ENCODE measurements at places on chromosomes 16 and 17.

GRCh38 chr17:68468334-68468733 is 11.0 kb upstream of the WIPI1 start:
- DNase-seq = no peak

GRCh38 chr17:30222721-30223175 is 12.7 kb downstream of the SLC6A4 start:
- DNase-seq = no peak

GRCh38 chr16:67204076-67204475 is 5.1 kb downstream of the ELMO3 start:
- no peak for DNase-seq

DNA sequence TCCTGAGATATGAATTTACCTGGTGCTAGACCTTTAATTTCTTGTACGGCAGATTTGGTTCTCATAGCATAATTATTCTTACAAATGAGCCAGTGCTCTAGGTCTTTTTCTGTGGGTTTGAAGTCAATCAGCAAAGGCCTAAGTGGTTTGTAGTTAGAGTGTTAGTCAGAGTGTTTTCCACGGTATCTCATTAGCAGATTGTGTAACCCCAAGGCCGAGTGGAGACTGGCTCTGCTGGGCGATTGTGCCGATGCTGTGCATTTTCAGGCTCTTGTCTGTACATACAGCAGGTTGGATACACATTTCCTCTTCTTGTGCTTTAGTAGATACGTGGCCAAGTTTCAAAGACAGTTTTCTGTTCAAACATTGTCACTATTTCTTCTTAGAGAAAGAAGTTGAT is 78.6 kb upstream of the CA10 start:
- no peak for DNase-seq
